Left forelimb (tissue), 1 donor: ENCODE measurements at places on chromosomes 6 and 20.

- DNase-seq = no peak
Measured at GRCh38 chr20:57682184-57683101, 27.4 kb downstream of the PMEPA1 start.

DNA sequence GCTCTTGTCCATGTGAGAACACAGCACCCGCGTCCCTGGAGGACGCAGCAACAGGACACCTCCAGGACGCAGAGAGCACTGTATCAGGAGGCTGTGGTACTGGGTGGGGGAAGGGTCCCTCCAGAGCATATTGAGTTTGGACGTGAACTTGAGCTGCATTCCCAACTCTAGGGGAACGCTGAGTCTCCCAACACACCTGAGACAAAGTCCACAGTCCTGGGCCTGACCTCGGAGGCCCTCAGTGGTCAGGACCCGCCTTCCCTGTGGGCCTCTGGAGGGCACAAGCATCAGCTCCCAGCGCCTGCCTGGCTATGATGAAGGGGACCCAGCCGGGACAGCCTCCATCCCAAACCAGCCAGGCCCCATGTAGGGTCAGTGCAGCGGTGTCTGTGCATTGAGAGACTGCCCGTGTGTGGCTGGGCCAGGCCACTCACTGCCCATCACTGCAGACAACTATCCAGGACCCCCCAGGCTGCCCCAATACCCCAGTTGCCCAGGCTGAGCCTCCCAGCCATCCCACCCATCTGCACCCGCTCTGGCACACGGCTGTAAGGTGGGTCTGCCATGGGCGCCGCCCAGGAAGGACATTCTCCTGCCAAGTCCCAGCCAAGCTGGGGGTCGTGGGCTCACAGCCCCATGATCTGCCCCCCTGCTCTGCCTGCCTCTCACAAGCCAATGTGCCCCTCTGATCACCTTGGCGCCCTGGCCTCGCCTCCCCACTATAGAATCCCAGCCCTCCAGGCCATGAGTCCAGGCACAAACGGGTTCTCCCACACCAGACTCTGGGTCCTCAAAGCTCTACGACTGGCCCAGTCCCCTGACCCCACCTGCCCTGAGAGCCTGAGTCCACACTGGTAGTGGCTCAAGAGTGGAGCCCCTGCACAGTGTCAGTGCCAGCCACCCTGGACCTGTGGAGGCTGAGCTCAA is 115.7 kb downstream of the TAF4 start:
- DNase-seq = no peak

- DNase-seq = no peak
Measured at GRCh38 chr6:38877721-38878120, 162.6 kb downstream of the DNAH8 start.

DNA sequence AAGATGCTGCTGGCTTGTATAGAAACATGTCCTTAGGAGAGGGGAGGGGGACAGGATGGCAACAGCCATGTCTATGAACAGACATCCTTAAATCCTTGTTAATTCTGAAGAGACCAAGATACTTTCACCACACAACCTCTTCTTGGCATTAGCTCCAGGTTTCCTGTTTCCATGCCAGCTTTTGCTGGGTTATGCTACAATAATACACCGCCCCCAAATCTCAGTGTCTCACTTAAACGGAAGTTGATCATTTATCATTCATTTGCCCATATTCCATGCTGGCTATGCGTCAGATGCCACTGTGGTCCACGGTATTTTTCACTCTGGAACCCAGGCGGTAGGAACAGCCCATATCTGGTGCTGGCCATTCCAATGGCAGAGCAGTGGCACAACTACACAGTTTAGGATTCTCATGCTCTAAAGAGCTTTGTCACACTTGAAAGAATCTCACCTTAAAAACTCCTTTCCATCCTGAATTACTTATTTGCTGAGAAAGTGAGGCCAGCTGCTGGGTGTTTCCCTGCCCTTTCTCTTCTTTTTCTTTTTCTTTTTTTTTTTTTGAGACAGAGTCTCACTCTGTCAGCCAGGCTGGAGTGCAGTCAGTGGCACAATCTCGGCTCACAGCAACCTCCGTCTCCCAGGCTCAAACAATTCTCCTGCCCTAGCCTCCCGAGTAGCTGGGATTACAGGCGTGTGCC is 3.7 kb upstream of the RNASET2 start:
- no peak for DNase-seq

- DNase-seq = no peak
Measured at GRCh38 chr6:70980727-70981126, 23.9 kb upstream of the B3GAT2 start.

DNA sequence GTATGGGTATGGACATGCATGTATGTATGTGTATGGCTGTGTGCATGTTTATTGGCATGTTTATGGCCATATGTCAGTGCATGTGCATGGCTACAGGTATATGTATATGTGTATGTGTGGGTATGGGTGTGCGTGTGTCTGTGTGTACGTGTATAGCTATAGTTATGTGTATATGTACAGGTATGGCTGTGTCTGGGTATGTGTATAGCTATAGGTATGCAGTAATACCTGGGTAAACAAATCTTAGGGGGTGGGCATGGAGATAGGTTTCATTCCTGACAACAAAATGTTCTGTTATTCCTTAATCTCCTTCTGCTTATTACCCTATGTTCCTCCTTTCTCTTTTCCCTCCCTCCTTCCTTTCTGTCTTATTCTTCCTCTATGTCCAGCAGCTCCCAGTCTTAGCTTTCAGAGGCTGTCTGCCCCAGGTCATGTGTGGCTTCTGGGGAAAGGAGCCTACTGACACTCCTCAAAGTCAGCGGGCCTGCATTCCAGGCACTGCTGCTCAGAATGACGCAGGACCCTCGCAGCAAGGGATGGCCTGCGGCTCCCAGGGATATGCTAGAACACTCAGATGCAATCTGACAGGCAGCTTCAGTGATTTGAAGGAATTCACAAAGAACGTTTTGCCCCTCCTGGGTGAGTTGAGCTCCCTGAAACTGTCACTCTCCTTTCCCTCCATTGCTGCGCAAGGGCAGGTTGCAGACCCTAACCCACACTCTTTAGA is 139.3 kb upstream of the PHACTR1 start:
- no peak for DNase-seq

- DNase-seq = no peak
Measured at GRCh38 chr20:1895674-1896483, 672 bp downstream of the SIRPA start.

DNA sequence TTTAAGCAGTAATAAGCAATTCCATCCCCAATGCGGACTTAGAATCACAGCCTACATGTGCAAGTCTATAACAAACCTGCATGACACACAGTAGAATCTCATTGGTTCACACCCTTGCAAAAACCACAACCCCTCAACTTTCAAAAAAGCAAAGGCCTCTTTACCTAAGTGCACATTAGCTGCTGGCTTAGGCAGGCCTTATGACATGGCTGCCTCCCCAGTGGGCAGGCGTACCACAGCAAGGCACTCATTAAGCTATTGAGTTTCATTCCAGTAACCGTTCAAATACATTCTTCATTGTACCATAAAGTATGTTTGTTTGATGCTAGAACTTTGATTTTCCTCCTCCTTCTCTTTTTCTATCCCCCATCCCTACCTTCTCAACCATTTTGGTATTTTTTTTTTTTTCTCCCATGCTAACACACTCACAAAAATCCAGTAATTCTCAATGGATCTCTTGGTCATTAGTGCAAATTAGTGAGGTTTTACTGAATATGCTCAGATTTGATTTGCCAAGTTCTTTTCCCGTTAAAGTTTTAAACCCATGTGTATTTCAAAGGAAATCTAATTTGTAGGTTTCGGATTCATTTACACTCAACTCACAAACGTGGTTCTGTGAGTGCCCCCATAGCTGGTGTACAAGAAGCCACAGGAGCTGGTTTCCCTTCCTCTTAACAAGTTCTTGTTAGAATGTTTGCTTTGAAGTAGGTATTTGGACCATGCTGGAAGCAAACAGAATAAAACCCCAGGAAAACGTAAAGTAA is 460.4 kb upstream of the RUNX2 start:
- no peak for DNase-seq

DNA sequence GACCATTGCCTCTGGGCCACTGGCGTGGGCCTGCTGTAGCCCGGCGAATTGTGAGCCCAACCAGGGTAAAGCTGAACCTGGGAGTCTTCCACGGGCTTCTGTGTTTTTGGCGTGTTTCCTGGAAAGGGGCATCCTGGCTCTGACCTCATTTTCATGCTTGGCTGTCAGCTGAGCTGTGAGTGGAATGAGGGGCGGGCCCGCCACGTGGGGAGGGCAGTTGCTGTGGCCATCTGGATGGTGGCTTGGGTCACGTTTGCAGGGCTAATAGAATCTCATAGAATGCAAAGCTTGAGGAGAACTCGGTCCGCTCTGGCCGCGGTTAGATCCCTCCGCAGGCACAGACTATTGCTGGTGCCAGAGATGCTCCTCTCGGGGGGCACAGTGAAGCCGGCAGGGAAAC is 263.0 kb downstream of the SMOC2 start:
- peak; percentile 60 for DNase-seq

GRCh38 chr20:3777381-3777715 is 3.9 kb downstream of the SPEF1 start:
- DNase-seq = no peak

DNA sequence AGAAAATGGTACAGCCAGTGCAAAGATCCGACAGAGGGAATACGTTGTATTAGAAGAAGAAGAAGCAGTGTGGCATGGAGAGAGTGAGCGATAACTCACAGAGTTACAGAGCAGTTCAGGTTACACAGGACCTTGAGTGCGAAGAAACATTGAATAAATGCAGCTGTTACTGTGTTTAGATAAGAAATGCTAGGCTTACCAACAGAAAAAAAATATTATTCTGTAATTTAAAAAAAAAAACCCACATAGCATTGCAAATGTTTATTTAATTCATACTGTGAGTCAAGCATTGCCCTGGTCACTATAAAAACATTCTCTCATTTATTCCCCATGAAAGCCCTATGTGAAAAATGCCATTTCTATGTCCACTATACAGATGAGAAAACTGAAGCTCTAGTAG is 373.4 kb upstream of the EPHA7 start:
- DNase-seq = no peak

DNA sequence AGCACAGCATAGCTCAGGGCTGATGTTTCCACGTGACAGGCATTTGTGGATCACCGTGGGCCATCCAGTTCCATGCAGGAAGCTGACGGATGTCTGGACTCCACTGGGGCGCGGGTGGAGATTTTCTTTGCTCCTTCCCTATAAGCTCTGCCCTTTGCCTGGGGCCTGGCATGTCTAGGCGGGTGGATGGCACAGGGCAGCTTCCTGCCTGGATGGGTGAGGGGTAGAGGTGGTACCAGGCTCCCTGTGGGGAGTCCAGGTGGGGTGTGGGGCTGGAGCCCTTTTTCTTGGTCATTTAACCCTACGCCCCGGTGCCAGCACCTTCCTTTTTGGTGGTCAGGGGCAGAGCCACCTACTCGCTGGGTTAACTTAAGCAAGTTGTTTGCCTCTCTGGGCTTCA is 10.4 kb downstream of the FAM110A start:
- DNase-seq = no peak

GRCh38 chr6:104326173-104327001 is 533.3 kb downstream of the HACE1 start:
- no peak for DNase-seq

GRCh38 chr20:40952136-40952535 is 76.5 kb upstream of the TOP1 start:
- DNase-seq = no peak

DNA sequence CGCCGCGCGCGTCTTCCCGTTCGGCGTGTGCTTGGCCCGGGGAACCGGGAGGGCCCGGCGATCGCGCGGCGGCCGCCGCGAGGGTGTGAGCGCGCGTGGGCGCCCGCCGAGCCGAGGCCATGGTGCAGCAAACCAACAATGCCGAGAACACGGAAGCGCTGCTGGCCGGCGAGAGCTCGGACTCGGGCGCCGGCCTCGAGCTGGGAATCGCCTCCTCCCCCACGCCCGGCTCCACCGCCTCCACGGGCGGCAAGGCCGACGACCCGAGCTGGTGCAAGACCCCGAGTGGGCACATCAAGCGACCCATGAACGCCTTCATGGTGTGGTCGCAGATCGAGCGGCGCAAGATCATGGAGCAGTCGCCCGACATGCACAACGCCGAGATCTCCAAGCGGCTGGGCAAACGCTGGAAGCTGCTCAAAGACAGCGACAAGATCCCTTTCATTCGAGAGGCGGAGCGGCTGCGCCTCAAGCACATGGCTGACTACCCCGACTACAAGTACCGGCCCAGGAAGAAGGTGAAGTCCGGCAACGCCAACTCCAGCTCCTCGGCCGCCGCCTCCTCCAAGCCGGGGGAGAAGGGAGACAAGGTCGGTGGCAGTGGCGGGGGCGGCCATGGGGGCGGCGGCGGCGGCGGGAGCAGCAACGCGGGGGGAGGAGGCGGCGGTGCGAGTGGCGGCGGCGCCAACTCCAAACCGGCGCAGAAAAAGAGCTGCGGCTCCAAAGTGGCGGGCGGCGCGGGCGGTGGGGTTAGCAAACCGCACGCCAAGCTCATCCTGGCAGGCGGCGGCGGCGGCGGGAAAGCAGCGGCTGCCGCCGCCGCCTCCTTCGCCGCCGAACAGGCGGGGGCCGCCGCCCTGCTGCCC is 1.1 kb downstream of the SOX4 start:
- DNase-seq = peak; percentile 85

DNA sequence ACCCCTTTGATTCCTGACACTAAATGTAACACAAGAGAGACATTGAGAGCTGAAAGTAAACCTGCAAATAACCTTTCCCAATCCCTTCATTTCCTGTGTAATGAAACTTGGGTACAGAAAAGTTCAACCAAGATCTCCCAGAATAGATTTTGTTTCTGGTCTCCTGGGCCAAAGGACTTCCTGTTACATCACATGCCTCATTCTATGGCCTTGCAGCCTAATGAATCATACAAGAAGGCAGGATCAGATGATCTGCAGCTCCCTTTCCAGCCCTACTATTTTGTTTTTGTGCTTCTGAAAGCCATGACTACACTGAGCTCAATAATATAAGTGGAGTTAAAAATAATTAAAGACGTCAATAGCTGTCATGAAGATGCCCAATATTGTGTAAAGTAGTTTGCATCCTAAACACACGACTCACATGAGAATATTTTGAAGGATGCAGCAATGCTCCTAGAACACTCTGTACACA is 73.4 kb upstream of the NOX3 start:
- DNase-seq = no peak

GRCh38 chr20:36548006-36548315 is 6.6 kb downstream of the MYL9 start:
- DNase-seq = no peak

- no peak for DNase-seq
Measured at GRCh38 chr6:3733321-3733925, 18.1 kb downstream of the PXDC1 start.

DNA sequence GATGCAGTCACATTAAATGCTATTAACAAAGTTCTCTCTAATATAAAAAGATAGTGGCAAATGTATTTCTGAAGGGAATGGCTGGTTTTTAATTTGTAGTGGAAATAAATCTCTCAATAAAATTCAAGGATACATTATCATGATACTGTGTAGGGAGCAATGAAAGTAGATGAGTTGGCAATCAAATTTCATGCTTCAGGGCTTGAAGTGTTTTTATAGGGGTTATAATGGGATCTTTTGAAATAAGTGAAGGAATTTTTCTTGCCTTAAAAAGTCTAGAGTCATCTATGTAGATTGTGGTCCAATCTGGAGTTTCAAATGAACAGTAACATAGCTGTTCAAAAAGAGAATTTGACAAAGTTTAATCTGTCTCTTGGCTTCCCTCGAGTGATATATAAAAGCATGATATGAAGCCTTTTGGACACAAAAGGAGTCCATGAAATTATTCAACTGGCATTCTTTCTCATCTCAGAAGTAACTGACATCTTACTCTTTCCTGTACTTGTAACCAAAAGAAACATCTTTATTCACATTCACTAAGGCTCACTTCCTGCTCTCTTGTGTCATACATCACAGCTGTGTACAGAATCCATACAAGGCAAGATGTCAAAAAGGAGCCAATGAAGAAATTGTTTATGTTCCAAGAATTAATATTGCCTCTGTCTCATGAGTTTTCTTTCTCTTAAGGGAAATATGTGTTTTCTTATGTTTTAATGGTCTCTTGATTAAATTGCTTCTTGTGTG is 591.0 kb upstream of the GJE1 start:
- no peak for DNase-seq
